Thyroid gland (tissue), 4 donors: ENCODE measurements at places on chromosomes 7 and 10. TPM values are rescaled to one million over a fixed set of nuclear protein-coding genes. Genes with fewer than 3 reads are reported as not detected.

GRCh38 chr10:128064970-128065580, 61.1 kb downstream of the MKI67 start:
- DNase-seq, result no peak

DNA sequence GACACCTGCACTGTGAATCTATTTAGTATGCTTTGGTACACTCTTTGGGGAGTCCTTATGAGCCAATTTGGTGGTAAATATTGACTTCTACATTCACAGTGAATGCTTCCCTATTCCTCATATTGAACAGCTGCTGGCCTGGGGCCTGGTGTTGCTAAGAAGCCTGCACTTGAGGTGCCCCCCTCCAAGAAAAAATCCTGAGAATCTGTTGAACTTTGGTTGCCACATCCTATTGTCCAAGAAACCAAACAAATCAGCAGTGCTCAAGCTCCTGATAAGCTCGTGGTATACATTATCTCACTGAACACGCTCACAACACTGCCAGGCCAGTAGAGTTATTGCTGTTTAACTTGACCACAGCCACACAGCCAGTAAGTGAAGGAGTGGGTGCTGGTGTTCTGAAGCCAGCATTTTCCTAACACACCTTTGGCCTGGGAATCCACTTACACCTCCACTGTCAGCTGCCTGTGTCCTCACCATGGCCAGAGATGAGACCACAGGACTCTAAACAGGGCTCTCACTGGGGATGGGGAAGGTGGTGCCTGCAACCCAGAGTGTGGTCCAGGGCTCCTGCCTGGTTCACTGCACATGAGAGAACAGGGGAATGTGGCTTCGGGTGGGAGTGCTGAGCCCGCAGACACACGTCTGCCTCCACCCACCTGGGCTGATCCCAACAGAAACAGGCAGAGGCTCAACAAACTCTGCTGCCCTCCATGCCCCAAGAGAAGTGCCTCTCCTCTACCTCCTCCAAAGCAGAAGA, 6.7 kb downstream of the DDC start:
- DNase-seq, result no peak

- no peak for DNase-seq
Measured at GRCh38 chr10:76811430-76811829, 826.2 kb downstream of the KCNMA1 start.

- no peak for DNase-seq
Measured at GRCh38 chr7:2139004-2139699, 93.6 kb downstream of the MAD1L1 start.

GHRHR gene
- not detected for total RNA-seq

EDRF1 gene
- total RNA-seq, result 31.7 TPM

GPR15LG gene
- total RNA-seq, result not detected

DNA sequence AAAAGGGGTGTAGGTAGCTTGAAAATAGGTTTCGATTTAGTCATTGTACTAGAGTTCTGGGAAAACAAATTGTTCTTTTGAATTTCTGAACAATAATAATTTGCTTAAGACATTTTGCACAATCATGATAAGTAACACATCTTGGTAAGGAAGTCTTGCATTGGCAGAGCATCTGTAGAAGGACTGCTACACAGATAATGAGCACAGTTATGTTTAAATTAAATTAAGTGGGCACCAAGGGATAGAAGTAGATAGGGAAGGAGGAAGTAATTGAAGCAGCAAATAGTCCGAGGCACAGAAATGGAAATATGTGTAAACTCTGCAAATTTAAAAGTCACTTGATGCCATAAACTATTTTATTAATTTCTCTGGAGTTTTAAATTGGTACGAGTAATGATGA, 122.4 kb downstream of the CHN2 start:
- no peak for DNase-seq

DNA sequence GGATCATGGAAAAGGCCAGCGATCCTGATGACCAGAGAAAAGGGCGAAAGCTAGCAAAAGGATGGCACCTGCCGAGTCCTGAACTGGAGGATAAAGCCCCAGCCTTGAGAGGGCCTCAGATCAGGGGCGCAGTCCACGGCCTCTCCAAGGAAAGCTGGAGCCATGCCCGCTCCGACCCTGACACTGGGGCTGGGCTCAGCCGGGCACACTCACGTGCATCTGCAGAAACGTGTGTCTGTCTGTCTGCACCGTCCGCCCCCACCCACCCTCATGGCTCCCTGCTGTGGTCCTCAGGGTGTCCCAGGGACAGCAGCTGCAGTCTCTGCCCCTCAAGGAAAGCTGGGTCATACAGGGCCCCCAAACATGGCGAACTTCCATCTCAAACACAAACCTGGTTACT, 200.5 kb downstream of the TCERG1L start:
- DNase-seq, result no peak

DNA sequence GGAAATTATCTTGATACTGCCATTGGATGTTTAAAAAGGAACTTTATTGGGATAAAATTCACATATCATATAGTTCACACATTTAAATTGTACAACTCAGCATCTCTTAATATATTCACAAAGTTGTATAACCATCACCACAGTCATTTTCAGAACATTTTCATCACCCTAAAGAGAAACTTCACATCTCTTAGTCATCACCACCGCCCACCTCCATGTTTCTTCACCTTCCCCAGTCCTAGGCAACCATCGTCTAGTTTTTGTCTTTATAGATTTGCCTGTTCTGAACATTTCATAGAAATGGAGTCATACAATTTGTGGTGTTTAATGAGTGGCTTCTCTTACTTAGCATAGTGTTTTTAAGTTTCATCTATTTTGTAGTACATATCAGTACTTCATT, 96.6 kb downstream of the ANKRD30A start:
- no peak for DNase-seq

DNA sequence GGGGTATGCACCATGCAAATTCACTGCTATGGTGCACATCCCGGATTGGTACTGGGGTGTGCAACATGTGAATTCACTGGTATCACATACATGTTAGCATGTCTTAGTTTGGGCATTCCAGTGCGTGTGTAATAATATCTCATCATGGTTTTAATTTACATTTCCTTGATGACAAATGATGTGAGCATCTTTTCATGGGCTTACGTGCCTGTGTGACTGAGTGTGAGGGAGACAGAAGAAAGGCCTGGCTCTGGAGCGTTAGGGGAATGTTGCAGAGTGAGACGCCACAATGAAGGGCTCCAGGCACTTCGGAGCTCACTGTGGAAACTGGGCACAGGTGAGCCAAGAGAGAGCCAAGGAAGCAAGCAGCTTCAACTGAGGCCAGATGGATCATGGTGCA, 162.6 kb downstream of the UBE2H start:
- DNase-seq, result no peak

DNA sequence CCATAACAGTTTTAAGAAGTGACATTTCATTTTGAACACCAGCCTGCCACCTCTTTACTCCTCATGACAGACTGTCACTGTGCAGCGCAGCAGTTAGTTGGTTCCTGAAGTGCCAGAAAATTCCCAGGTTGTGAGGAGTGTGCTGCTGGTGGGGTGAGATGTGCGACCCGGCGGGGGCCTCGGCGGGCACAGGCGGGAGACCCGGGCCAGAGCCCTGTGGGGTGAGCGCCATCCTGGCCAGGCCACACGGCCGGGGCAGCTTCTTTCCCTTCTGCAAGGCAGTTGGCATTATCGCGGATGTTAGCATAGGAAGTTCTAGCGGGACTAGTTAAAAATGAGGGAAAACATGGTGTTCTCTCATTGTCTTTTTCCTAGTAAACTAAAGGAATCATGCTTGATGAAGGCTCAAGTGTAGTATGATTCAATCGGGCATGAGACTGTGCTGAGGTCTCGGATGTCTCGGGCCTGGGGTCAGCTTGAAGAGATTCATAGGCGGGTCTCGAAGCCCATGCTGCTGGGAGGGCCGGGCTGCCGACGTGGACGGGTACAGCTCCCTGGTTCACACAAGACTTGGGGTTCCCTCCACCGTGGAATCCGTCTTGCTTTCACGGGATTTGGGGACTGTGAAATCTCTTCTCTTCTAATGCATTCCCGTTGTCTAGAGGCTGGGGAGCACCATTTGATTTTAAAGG, 56.1 kb downstream of the MGMT start:
- DNase-seq, result no peak

DNA sequence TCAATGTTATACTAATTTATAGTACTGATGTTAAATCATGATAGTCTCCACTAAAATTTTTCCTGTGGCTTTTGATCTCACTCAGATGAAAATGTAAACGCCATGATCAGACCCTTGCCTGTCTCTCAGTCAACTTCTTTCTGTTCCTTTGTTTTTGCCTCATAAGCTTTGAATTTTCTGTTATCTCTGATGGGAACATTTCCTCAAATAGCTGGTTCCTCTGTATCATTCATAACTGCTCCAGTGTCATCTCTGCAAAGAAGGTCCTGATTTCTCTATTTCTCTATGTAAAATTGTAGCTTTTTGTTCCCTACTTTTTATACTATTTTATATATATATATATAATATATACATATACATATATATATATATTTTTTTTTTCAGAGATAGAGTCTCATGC, 67.5 kb downstream of the GPR141 start:
- DNase-seq, result no peak

GRCh38 chr10:71701496-71702132, 18.0 kb downstream of the C10orf105 start:
- DNase-seq, result no peak

GRCh38 chr7:151075662-151075971, 5.0 kb downstream of the FASTK start:
- no peak for DNase-seq

METTL2B gene
- total RNA-seq, result 29.9 TPM

DYNC1I1 gene
- total RNA-seq, result 9.2 TPM

ZPBP gene
- 0.71 TPM for total RNA-seq

DNA sequence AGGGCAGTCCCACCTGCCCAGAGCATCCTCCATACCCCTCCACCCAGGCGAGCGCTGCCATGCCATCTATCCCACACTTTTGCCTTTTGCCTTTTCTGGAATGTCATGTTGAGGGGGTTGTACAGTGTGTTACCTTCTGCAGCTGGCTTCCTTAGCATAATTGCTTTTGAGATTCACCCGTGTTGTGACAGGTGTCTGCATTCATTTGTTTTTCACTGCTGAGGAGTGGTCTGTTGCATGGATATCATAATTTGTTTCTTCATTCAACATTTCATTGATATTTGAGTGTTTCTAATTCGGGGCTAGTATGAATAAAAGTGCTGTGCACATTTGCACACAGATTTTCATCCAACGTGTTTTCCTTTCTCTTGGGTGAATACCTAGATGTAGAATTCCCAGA, 353.9 kb downstream of the PAXIP1 start:
- no peak for DNase-seq

- DNase-seq, result no peak
Measured at GRCh38 chr10:48535416-48536155, 69.3 kb downstream of the ARHGAP22 start.

PROSER2 gene
- 19.8 TPM for total RNA-seq

- no peak for DNase-seq
Measured at GRCh38 chr10:14195433-14195832, 135.3 kb downstream of the FRMD4A start.

- no peak for DNase-seq
Measured at GRCh38 chr10:102814453-102814871, 22.8 kb downstream of the CYP17A1 start.

- no peak for DNase-seq
Measured at GRCh38 chr10:131982796-131983195, 1.1 kb upstream of the BNIP3 start.

DNA sequence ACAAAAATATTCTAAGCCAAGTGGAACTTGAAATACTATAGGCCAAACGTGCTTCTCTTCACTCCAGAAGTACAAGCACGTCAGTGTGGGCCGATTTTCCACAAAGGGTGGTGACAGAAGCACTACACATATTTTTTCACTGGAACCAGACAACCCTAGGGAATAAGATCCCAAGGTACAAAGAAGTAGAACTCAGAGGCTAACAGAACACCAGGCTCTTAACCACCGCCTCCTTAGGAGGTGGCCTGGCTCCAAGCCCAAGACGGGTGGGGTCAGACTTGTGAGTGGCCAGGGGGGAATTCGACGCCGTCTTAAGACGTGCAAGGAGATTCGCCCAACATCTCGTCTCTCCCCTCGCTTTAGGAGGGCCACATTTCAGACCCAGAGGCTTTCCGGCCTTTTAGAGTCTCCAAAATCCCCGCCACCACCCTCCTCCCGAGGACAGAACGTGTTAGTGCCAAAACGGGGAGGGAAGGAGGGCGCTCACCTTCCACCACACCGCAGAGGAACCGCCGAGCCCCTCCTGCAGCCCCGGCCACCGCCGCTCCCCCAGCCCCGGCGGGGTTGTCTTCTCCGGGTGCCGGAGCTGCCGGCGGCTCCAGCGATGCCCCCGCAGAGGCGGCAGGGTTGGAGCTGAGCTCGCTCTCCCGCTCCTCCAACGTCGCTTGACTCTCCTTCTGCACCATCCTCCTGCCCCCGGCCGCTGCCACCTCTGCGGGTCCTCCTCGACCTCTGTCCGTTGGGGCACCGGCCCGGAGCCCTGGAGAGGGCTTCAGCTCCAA, 716 bp downstream of the OGA start:
- DNase-seq, result peak; percentile 90

DNA sequence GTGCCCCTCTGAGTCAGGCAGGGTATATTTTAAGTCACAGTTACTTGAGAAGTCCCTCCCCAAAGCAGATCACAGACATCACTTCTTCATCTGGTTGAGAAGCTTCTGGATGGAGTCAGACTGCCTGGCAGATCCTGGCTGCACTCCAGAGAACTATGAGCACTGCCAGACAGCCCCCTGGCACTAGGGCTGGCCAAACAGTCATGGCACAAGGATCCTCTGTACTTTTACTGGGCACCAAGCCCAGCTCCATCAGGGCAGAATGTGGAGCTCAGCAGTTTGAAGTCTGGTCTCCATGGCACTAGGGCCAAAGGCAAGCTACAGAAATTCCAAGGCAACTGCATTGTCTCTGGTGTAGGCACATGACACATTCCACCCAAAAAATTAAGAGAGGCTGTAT, 162.1 kb downstream of the NRG3 start:
- DNase-seq, result peak; percentile 29

DNA sequence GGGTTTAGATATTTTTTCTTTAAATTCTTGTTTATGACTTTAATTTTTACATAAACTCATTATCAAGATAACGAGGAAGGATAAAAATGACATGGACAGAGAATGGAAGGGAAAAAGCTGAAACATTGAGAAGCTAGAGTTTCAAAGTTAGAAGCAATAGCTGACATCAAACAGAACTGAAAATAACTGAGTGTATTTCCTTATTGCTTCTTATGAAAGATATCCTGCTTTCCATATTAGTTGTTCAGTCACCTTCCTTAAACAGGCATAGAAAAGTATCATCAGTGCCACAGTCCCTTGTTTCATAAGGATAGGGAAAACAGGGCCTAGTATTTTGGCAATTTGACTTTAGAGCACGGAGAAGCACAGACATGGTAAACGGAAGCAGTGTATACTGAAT, 460.5 kb upstream of the GHITM start:
- no peak for DNase-seq
